HuH-7.5 (cell line): ENCODE measurements at places on chromosomes 5 and 9.

DNA sequence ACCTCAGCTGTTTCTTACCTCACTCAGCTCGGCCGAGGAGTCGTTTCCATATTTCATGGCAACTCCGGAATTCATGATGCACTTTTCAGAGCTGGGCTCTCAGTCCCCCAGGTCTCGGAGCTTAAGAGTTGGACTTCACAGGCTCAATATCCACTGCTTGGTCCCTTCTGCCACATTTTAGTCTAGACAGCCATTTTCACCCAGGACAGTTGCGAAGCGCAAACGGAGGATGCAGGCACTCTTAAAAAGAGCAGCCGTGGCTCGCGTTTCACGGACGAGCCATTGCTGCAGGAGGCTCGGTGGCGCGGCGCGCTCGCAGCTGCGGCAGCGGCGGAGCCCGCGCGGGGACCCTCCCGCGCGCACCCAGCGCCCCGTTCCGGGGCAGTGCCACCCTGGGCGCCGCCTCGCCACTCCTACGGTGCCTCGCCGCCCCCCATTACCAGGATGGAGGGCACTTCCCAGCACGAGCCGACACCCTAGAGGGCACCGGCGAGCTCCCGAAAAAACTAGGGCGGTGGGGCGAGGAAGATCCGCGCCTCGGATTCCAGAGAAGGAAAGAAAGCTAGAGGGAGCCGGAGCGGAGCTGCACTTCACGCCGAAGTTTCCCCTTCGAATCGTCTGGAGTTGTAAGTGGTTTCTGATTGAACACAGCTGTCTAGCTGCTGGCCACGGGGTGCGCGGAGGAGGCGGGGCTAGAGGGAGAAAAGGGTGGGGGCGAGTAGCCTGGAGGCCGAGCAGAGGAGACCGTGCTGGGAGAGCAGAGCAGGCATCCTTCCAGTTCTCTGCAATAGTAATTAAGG is 140.3 kb downstream of the TSSK1B start:
- DNase-seq, result peak; percentile 79

DNA sequence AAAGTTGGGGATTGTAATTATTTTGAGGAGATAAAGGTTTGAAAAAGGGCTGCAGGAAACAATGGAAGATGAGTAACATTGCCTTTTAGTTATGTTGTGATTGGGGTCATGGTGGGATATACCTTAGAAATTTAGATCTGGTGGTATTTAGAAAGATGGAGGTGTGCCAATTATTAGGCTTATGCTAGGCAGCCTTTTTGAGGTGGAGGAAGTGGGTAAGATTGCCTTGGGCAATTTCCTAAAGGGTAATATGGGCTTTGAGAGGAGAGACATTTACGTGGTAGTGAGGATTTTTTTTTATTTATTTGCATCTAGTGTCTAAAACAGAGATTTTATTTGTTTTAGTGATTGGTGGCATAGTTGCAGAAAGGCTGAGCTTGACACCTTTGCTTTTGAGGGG is 10.5 kb downstream of the HSPA4 start:
- DNase-seq, result no peak

DNA sequence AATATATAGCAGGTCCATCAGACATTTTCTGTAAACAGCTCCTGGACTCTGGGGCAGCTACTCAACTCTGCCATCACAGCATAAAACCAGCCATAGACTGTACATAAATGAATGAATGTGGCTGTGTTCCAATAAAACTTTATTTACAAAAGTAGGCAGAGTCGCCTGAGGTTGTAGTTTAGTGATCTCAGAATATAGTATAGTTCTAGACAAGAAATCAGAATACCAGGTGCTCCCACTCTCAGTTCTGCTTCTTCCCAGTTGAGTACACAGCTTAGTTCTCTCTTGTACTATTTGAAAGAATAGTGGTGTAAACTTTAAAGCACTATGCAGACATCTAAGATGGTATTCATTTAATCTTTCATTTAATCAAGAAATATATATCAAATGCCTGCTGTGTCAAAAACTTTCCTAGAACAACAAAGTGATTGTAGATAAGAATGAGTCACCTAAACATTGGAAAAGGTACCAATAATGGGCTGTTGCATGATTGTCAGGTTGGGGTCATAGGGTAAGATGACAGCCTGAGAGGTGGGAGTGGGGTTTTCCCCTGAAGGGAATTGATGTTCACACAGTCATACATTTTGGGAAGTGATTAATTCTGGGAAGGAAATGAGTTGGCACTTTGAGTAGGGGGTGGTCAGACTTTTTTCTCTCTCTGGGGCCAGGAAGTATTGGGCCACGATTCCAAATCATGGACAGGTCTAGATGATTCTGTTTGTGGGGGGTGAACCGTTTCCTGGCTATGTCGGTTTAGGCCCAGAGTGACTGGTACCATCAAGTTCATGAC is 37.0 kb downstream of the TNFSF8 start:
- no peak for DNase-seq

GRCh38 chr5:62413711-62414110 is 1.1 kb downstream of the IPO11 start:
- DNase-seq, result no peak

- DNase-seq, result no peak
These were observed 20.8 kb downstream of the OR1L3 start for GRCh38 chr9:122695696-122696095.

GRCh38 chr5:93607367-93608258 is 24.6 kb downstream of the NR2F1 start:
- DNase-seq, result no peak
